ENCODE measurements at places on chromosomes 4 and X. TPM values are rescaled to one million over a fixed set of nuclear protein-coding genes. Genes with fewer than 3 reads are reported as not detected.

DNA sequence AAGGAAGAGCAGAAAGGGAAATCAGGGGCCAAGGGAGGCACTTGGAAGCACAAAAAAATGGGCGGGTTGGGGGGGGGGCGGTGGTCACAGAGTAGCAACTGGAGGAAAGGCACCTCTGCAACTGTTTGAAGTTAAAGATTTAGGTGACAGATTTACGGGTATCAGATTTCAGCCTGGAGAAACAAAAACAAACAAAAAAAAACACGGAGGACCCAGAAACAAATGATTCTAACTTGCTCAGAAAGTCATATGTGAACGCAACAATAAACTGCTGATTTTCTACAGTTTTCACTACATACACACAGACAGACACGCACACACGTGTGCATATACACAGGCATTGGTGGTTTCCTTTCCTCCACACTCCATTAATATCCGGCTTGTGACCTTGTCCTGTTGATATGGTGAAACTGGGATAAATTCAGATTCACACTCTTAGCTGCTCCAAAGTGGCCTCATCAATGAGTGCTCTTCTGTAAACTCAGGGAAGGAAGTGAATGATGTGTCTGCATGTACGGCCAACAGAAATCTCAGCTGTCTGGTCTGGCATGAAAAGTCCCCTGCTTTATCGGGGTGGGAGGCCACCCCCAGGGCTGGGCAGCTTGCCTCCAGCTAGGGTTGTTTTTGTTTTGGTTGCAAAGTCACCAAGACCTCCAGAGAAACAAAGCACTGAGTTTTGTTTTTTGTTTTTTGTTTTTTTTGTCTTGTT, 54.3 kb downstream of the CHST7 start:
- no peak for DNase-seq

The EXOC1L gene
- total RNA-seq: not detected

DNA sequence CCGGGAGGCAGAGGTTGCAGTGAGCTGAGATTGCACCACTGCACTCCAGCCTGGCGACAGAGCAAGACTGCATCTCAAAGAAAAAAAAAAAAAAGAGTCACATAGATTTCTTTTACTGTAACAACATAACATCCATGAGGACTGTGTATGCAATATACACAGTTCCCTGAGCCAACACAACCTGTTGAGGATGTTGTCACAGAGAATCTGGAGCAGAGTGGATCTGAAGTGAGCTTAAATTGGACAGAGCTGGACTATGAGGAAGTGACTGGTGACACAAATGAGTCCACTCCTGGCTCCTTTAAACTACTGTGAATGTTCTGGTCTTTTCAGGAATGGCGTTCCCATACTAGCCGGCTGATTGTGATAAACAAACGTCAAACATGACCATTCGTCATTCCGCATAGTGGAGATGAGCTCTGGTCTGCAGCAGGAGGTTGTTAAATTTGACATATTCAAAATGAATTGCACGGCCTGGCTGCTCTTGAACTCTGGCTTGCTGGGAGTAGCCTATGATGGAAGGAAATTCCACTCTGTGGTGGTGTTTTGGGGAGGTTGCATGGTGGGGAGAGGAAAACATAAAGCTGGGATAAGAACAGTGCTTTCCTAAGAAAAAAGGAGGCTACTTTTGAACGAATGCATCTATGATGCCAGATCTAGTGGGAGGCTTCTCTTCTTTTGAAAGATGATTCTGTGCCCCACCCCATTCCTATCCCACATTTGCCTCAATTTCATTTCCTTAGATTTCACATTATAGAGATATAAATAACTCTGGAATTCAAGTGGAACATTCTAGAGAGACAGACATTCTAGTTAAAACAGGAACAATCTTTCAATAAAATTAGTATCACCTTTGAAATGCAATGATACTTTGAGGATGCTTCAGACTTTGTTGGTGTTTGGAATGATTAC, 149.5 kb downstream of the SHROOM3 start:
- DNase-seq: no peak

DNA sequence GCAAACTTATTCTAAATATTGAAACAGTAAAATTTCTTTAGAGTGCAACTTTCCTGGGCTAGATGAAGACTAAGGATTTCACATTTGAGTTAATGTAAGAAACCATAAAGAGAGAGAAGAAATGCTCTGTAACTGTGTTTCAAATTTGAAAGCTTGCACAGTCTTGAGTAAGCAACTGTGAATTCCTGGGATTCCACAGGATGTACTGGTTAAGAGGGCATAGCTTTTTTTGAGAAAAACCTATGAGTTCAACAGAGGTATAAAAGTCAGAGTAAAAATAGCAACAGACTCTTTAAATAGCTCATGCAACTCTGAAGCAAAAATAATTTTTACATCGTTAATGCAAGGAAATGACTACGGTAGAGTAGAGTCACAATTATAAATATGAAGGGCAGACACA, 25.5 kb downstream of the ZNF330 start:
- DNase-seq: no peak

DNA sequence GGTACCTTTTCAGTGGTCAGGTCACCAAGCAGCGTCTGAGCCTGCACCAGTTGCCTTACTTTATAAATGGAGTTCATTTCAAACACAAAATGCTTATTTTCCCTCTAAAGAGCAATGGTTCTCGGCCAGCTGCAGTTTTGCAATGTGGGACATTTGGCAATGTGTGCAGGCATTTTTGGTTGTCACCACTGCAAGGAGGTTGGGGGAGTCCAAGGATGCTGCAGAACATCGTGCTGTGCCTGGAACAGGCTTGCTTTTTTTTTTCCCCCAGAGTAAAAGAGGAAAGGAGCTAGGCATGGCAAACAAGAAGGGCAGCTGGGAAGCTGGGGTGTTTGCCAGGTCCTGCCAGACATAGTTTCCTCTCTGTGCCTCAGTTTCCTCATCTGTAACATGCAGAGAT, 115.6 kb downstream of the GPR143 start:
- no peak for DNase-seq

The BCAP31 gene
- 144 TPM for total RNA-seq

DNA sequence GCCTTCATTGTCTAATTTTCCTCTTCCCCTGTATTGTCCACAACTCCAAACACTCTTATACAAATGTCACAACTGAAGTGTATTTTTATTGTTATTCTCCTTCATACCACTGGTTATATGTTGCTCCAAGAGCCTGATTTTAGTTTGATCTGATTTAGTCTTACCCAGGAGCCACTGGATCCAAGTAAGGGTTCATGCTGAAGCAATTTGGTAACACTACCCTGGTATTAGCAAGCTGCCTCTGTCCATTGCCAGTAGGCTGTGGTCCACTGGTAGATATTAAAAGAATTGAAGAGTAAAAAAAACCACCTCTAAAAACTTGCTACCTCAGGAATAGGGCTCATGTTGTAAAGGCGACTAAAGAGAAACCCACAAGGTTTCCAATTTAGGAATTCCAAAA, 41.2 kb downstream of the AMOT start:
- no peak for DNase-seq

All from chondrocyte (in vitro differentiated cells).